Right kidney (tissue), 9 donors: ENCODE measurements at places on chromosomes 7 and 10.

- DNase-seq: no peak
Measured at GRCh38 chr10:23151071-23151470, 41.0 kb upstream of the PTF1A start.

DNA sequence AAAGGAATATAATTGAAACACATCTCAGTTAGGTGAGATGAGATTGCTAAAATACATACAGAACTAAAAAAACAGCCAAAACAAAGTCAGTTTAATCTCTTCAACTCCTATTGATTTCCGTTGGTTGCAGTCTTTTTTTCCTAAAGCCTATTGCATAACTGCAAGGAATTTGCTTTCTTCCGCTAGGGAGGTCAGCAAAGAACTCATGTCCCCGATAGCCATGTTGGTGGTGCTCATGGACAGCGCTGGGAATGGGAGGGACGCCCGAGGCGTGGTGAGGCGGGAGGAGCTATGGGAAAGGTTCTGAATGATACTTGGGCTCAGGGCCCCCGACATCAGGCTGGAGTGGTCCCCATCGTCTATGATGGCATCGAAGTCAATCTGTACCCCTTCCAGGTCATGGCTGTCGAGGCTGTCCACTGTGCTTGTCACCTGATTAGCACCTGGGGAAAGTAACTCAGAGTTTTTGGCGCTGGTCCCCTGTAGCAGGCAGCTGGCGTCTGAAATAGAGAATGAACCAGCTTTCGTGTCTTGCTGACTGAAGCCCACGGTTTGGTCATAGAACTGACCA is 261.4 kb upstream of the INHBA start:
- DNase-seq: no peak

GRCh38 chr10:46543466-46544377 is 12.7 kb downstream of the GPRIN2 start:
- DNase-seq: no peak

DNA sequence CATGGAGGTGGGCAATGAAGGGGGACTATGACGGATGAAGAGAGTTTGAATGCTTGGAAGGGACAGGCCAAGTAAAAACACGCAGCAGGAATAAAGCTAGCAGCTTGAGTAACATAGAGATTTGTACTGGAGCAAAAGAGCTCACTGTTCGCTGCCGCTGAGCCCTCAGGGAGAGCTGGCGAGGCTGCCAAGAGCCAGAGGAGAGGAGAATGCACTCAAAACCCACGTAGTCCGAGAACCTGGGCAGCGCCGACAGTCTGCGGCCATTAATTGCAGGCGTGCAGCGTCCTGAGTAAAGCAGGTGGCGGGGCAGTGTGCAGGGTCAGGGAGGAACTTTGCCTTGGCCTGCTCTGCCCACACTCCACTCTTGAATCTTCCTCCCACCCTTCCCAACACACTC is 68.2 kb downstream of the SLC37A3 start:
- no peak for DNase-seq

- DNase-seq: no peak
Measured at GRCh38 chr7:134873253-134873652, 93.8 kb downstream of the CALD1 start.

DNA sequence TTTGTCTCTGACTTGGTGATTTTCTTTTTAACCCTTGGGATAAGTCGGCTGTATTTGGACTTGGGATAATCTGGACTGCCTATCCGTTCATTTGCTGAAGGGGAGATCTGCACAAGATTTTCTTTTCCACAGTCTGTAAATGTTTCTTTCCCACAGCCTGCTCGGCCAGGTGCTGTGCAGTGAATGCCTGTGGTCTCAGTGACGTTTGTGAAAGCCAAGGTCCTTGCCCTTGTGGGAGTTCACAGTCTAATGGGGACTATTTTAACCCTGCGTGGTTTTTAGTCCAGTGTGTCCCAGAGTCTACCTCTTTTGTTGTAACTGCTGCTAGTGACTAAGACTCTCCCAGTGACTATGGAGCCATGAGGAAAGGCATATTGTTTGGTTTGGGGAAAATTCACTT is 8.9 kb downstream of the PNLIP start:
- no peak for DNase-seq

DNA sequence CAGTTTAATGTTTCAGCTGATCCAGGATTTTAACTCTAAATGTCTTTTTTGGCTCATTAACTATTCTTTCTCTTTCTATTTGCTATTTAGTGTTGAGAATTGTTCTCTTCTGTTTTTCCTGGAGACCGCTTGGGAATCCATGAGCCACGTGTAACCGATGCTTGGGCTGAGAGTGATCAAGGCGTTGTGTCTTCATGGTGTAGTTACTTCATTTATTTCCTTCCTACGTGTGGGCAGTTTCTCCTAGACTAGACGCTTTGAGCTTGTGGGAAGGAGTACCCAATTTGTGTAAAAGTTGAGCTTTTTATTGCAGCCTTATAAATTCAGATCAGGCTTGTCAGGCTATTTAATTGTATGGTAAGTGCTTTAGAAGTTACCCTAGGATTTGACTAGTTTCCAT is 2.9 kb downstream of the EIF3B start:
- DNase-seq: no peak

DNA sequence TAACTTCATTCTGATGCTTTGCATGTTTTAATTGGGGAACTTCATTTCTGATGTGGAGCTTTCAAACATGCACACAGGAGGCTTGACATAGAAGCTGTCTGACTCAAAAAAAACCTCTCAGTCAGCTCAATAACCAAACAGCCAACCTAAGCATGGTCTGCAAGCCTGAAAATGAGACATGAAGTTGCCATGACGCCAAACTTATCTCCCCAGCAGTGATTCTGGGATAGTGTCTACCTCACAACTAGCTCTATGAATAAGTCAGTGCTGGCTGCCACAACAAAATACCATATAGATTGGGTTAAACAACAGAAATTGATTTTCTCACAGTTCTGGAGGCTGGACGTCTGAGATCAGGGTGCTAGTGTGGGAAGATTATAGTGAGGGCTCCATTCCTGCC is 244.2 kb downstream of the CCDC3 start:
- DNase-seq: no peak

GRCh38 chr7:125033506-125033905 is 103.9 kb upstream of the POT1 start:
- peak; percentile 2 for DNase-seq

- DNase-seq: no peak
Measured at GRCh38 chr7:16034353-16034752, 347.9 kb upstream of the MEOX2 start.

GRCh38 chr7:110050785-110051184 is 1040.1 kb upstream of the LRRN3 start:
- DNase-seq: no peak

GRCh38 chr7:150739033-150739432 is 1.8 kb downstream of the GIMAP5 start:
- no peak for DNase-seq

- DNase-seq: no peak
Measured at GRCh38 chr10:4824791-4825310, 1.2 kb upstream of the AKR1E2 start.

DNA sequence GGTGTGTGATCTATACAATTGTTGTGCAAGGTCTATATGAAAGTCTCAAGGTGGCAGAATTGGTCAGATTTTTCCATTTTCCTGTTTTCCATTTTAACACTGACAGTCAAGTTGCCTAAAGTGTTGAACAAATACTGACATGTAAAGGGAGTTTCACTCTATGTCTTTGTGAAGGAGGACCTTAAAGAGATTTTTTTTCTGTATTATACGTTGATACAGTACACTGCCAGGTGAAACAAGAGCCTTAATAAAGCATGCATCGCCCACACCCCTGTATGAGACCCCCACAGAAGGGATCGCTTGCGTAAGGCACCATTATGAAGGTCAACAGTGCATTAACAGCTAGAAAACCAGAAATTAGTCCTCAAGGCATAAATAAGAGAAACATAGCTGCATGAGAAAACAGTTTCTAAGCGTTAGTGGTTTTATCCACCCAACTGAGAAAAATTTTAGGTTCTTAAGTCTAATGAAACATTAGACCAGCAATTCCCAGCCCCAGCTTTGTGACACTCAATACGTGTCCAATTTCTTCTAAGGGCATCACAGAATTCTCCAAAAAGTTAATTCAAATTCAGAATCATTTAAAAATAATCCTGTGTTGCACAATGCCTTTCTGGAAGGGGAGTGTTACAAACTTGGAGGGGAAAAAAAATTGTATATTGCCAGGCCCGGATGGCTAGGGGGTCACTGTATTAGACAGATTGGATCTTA is 6.9 kb downstream of the KLF6 start:
- DNase-seq: no peak

DNA sequence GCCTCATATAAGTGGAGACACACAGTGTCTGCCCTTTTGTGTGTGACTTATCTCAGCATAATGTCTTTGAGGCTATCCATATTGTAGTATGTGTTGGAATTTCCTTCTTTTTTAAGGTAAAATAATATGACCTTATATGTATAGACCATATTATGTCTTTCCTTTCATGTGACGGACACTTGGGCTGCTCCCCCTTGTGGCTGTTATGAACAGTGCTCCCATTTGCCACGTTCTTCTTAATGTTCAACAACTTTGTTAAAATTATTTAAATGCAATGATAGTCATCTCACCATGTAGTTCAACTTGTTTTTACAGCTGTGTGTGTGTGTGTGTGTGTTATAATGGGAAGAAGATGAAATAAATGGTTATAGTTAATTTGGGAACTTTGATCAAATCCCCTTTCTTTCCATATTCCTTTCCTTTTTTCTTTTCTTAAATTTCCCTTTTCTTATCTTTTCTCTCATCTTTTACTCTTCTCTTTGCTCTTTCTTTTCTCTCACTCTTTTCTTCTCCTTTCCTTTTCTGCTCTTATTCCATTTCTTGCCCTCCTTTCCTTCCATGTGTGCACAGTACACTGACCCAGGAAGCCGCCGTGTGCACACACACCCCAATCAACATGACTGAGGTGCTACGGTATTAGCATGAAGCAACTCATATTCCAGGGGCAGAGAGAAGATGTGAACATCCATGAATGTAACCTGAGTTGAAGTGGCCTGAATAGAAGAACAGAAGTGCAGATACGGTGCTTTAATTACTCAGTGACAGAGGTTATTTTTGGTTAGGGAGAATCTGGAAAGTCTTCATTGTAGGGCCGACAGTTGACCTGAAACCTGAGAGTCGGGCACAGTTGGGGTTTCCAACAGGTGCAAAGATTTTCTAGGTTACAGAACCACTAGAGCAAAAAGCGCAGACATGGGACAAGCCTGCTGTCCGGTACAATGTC is 596.6 kb downstream of the SDK1 start:
- DNase-seq: no peak

DNA sequence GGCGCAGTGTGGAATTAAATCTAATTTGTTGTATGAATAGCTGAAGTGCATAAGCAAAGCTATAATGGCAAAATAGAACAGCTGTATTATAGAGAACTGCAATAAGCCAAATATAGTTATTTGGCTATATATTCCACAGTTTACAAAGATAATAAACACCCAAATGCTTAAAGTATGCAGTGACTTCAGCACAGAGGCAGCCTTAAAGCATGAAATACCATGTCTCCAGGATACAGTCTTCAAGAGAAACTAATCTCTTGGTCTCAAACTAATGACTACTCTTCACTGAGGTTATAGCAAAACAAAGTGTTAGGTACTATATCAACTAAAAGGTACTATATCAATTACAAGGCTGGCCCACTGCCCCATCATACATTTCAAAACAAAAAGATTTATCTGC is 48.0 kb downstream of the NT5C2 start:
- no peak for DNase-seq

DNA sequence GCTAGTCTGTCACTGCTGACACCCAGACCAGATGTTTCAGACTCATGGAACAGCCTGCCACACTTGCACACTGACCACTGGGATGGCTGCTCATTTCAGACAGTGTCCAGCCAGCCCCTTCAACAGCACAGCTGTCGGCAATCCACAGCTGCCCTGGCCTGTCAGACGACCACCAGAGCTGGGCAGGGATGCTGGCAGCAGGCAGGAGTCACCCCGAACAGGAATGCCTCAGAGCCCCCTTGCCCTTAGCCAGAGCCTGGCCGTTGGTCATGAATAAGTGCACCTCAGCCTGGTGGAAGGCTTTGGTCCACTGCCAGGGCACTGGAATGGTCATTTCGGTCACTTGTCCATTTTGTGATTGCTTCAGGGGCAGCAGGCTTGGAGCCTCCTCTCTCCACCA is 149.6 kb upstream of the TCERG1L start:
- no peak for DNase-seq

DNA sequence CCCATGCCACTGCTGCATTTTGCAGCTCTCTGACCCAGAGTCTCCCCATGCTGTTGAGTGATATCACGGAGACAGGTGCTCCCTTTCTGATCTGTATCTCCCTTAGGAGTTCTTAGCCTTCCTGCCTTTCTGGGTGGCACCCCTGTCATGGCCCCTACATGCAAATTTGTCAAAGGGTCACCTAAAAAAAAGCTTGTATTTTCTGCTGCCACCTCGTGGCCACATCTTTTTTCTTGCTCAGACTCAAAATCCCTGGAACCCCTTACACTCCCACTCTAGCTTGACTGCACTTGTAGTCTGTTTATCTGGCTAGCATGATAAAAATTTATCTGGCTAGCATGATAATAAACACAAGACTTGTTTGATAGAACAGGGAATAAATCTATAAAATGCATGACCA is 809.1 kb downstream of the SORCS1 start:
- DNase-seq: no peak

DNA sequence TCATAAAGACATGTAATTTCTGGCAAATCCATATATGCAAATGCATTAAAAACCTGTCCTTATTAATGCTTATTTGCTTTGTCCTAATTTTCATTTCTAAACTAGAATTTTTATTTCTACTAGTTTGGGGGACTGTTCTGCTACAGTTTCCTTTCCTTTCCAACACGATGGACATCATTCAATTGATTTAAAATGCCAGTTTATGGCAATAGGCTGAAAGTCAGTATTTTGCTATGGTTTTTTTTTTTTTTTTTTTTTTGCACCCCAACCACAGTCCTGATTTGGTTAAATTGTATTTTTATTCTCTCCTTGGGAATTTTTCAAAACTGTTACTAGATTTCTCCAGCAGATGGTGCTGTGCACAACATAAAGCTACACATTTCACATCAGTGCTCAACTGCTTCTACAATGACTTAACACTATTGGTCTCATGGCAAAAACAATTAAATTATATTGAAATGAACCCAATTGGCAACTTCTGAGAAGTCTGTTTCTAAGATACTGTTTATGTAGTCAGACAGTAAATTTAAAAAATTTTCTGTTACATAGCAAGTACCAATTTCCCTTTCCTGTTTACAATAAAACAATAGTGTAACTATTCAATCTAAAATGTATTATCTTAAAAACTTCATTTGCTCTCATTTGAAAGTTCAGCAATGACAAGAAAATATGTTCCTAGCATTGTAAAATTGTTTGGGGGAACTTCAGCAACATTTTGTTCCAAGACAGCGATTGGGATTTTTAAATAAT is 193.8 kb upstream of the CCDC6 start:
- no peak for DNase-seq

GRCh38 chr7:9507290-9507689 is 1073.9 kb downstream of the NXPH1 start:
- DNase-seq: no peak

GRCh38 chr10:59002011-59002410 is 174.4 kb upstream of the PHYHIPL start:
- no peak for DNase-seq
